ENCODE measurements at places on chromosomes 3 and 15.

DNA sequence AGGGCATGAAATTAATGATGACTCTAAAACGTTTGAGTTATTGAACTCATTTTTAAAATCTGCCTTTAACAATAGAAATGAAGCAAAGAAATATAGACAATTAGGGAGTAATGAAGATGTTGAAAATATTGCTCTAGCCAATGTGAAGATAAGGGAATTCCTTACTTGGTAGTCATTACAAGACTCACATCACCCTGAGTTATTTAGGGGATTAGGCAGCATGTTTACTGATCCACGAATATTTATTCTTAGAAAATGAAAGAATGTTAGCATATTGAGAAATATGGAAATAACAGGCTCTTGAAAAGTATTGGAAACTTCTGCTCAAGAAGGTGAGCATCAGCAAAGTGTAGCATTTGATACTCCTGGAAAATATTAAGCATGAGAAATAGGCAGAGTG is 398.1 kb upstream of the ARPP21 start:
- no peak for DNase-seq

DNA sequence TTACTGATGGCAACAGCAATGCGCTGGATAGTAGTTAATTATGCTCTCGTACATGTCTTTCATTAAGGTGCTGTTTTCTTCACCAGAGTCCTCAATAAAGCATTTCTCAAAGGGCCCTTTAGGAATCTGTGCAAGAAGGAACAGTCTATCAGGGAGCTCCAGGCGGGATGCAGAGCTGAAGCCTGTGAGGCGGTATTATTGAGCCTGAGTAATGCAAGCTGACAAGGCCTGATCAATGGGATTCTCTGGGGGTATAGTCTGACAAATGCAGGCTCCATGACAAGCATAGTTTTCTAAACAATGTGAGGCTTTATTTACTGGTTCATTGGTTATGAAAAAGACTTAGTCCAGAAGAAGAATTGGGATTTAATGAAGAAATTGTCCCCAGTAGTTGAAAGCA is 530.9 kb upstream of the CBLB start:
- DNase-seq: no peak

DNA sequence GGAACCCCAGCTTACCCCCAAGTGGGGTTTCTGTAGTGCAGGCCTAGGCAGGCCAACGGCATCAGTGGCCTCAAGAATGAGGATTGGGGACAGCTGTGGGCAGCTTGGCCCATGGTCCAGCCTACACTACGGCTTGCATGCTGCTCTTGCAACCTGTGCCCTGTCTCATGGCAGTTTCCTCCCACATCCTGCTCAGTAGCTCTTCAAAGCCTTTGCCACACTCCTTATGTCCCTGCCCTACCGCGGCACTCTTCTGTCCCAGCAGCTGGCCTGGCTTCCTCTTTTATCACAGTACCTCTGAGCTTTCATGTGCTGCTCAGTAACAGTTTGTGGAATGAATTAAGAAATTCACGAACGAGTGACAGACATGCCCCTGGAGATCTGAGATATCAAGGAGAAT is 431.0 kb downstream of the EPHB1 start:
- DNase-seq: no peak

DNA sequence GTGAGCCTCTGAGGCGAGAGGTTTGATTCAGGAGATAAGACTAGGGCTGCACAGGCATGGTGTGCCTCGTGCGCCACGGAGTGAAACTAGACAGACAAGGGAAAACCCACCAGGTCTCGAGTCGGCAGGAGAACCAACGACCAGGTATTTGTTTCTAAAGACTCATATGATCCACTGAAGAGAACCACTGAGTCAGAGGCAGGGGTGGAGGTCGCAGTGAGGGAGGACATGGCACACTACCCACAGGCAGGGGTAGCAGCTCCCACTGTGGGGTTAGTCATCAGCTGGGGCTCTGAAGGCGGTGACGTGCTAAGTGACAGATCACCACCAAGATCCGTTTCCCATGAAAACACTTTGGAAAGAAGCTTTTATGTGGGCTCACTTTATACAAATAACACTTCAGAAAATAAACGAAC is 45.7 kb downstream of the CHSY1 start:
- DNase-seq: no peak

- DNase-seq: no peak
These were observed 112.8 kb upstream of the MEF2A start for GRCh38 chr15:99452728-99453636.

DNA sequence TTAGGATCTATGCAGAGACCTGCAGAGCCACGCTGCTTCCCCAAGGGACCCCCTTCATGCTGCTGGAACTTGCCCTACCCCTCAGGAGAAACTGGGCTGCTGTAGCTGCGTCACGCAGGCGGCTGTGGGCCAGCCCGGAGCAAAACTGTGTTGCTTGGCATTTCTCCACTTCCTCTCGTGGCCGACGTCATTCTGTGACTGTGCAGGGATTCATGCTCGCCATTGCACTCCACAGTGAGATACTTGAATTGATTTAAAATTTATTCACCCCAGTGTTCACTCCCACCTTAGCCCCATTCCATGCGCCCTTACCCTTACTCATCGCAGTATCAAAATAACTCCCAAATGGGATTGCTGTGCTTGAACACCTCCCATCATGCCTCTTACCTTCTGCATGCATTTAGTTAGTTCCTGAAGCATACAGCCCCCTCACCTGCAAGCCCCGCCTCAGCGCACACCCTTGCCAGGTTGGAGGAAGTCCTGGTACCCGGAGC is 45.7 kb downstream of the TMEM44 start:
- no peak for DNase-seq

DNA sequence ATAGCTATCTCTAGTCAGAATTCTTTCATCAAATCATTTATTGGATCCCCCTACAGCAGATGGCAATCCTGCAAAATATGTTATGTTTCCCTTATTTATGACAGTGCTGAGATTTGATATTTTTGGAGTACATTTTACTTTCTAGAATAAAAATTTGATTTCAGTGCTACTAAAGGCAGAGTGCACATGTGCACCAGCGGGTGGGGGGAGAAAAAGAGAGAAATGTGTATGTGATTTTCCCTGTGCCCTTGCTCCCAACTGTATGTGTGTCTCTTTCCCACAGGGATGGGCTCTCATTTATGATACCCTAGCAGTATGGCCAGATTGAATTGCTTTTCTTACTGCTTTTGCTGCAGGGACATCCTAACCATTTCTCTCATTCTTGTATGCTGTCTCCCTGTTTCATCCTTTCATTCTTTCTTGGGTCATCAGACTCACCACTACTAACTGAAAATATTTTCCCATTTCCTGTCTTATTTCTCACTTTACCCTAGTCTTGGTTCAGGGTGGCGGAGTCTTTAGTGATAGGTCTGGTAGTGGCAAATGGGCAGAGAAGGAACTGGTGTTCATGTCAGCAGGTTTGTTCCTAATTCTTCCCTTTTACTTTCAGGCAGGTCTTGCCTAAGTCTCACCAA is 140.7 kb downstream of the TCF12 start:
- no peak for DNase-seq

DNA sequence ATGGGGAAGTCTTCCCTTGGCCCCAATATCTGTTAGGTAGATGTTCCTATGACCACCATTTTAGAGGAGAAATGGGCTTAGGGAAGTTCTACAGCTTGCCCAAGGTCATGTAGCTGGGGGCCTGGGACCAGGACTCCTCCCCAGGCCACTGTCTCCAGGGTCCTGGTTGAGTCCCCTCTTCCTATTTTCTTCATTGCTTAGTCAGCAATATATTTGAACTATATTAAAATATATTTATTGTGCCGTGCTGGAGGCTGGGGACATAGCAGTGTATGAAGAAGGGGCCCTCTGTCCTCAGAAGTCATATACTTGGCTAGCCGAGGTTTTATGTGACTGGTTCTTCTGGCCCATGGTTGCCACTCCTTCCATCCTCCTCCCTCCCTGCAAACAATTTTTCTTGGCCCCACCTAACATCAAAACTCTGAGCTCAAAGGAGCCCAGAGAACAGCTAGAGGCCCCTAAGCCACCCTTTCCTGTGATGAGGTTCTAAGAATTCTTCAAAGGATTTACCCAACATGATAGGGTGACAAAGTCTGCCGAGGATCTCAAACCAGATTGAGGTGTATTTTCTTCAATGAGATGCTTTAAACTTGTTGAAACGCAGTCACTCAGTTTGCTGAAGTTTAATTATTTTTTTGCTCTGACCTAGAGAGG is 121.2 kb upstream of the RASGRP1 start:
- DNase-seq: no peak

DNA sequence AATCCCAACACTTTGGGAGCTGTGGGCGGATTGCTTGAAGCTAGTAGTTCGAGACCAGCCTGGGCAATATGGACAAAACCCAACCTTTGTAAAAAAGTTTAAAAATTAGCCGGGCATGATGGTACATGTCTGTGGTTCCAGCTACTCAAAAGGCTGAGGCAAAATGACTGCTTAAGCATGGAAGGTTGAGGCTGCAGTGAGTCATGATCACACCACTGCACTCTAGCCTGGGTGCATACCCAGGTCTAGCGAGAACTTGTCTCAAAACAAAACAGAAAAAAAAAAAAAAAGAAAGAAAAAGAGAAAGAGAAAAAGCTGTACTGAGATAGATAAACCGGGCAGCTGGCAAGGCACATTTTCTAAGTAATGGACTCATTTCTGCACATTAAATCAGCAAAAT is 10.6 kb downstream of the ARPP19 start:
- no peak for DNase-seq

- no peak for DNase-seq
These were observed 94.4 kb downstream of the ANP32A start for GRCh38 chr15:68726246-68726645.

DNA sequence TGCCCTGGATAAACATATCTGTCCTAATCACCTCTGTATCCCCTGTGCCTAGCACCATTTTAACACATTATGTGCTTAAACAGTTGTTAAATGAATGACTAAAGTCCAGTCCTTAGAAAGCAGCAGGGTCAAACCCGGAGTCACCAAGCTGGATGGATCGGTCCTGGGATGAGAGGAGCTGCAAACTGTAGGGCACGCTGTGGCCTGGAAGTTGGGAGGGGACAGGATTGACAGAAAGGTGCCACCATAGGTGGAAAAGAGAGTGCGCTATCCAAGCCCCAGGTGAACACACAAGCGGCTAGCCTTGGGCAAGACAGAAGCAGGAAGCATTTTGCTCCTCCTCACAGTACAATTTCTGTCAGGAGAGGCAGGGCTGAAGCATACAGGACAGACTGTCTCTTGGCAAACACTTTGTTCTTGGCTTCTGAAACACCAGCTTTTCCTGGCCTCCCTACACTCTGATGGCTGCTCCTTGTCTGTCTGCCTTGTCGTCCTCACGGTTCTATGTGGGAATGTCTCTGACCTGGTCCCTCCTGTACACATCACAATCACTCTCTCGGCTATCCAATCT is 48.4 kb upstream of the KY start:
- no peak for DNase-seq

DNA sequence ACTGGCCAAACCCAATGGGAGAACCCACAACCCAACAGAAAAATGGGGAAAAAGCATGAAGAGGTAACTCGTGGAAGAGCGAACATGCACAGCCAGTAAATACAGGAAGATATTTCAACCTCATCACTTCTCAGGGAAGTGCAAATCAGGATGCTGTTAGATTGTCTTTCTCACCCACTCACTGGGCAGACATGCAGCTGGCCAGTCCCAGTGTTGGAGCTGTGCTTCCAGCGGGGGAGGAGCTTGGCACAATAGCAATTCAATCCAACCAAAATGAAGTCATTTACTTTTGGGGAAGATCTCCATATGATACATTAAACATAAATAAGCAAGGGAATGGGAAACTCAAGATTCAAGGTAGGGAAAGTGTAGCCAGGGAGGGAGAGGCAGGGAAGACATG is 12.1 kb downstream of the WNT7A start:
- no peak for DNase-seq

GRCh38 chr15:99326235-99326634 is 75.0 kb downstream of the LRRC28 start:
- DNase-seq: no peak

DNA sequence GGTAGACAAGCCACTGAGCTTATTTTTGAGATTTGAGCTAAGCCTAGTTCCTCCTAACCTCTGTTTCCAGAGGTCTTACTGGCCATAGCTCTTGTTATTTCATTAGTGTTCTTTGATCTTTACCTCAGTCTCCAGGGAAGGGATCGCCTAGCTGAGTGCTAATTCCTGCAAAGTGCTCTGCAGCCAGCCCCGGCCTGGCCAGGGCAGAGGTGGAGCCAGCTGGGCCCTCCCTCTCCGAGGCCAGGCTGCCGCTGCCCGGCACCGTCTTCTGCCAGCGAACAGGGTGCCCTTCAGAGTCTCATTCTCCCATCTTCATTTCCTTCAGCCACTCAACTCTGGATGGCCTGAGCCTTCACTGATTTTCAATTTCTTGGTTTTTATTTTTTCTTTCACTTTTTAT is 19.7 kb downstream of the FAN1 start:
- DNase-seq: no peak

GRCh38 chr3:29153811-29154210 is 127.1 kb upstream of the RBMS3 start:
- DNase-seq: no peak

DNA sequence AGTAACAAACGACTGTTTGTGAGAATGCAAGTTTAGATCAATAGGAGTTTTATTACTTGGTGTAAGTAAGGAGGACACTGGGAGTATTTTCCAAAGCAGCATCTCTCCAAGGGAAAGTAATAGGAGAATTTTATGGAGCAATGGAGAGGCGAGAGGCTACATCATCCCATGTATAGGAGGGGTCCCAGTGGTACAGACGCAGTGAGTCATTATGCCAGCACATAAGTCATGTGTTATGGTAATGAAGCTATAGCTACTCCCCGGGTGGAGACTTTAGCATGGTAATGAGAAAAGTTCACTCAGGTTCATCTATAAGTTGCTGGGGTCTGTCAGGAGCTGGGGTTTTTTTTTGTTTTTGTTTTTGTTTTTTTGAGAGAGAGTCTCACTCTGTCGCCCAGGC is 29.5 kb upstream of the ZNF445 start:
- DNase-seq: no peak

DNA sequence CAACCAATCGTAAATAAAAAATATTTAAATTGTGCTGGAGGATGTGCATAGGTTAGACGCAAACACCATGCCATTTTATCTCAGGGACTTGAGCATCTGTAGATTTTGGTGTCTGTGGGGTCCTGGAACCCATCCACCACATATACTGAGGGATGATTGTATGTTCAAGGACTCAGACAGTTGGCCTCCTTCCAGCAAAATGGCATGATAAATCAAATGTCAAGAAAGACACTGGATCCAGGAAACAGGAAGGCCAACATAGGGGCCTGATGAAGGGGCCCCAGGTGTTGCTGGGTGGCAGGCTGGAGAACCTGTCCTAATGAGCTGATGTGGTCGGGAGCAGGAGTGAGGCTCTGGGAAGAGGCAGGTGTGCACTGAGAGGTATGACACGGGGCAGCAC is 289.5 kb downstream of the GABRG3 start:
- no peak for DNase-seq
